ENCODE measurements at places on chromosomes 16 and 17.

DNA sequence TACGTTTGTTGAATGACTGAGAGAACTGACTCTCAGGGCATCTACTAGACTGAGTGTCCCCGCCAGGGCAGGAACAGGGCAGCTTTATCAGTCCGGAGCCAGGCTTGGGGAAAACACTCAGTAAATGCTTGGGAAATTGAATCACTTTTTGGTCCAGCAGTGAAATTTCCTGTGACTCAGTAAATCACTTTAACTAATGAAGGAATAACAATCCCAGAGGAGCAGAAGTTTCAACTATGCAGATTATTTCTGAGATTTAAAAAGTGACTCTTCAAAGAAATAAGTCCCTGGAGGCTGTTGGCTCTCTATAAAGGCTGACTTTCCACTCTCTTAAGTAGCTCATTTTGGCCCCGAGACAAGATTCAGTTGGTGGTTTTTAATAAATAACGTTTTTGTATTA lies 101.8 kb downstream of the FOXL1 start:
- no peak for DNase-seq

DNA sequence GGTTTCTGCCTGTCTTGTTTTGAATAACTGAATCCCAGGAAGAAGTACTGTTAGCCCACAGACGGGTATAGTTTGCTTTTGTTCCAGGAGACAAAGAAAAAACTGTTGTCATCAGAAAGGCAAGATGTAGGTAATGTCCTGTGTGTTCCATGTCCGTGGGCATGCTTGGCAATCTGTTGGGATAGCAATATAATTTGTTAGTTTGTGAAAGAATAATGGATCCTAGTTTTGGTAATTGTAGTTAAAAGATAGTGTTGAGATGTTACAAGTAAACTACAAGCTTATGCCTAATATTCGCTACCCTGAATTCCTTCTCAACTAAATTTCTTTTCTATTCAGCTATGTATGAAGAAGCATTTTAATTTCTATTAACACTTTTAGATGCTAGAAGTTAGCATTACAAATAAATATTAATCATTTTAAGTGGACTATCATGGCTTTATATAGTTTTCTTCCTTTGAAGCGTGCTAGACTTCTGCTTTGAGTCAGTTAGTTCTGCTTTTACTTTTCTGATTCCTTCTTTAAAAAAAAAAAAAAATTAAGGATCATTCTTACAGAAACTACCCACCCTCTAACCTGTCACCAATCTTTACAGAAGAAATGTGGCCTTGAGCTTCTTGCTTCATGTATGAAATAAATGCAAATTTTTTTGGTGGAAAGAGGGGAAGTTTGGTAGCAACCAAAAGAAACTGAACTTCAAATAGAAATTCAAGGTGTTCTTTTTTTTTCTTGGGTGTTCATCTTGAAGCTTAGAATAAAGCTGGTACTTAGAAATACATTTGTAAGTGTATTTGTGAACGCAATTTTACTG lies 2.4 kb downstream of the EVI2A start:
- DNase-seq, result no peak

DNA sequence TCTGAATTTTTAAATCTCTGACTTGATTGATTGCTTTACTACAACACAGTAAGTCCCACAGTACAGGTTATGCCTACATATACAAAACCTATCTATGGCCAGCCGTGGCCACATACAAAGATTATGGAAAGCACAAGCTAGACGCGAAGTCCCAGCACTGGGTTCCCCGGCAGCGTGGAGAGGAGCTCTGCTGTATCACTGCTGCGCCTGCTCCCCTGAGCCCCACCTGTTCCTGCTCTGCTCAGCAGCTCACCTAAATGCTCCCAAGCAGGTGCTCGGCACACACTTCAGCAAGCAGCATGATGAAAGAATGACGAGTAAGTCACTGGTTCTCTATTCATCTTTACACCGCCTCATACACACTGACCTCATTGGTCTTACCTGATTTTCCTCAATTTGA lies 20.6 kb downstream of the ZDHHC7 start:
- DNase-seq, result no peak

- no peak for DNase-seq
Observed at GRCh38 chr17:64123114-64123513, 6.8 kb downstream of the ERN1 start.

GRCh38 chr16:49592546-49593423 lies 219.2 kb downstream of the C16orf78 start:
- peak; percentile 77 for DNase-seq

DNA sequence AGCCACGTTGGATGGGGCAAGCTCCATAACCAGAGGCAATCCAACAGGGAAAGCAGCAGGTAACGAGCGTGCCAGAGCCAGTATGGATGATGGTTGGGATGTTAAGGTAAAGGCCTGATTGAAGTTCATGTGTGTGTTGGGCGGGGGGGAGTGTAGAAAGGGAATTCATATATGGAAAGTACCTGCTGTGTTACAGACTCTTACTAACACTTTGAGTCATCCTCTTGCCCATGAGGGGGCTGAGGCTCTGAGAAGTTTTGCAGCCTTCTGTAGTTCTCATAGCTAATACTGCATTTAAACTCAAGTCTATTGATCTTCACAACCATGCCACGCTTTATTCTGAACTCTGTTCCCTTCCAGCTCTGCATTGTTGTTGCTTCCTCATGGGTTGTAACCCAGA lies 28.5 kb downstream of the SYCE1L start:
- no peak for DNase-seq

DNA sequence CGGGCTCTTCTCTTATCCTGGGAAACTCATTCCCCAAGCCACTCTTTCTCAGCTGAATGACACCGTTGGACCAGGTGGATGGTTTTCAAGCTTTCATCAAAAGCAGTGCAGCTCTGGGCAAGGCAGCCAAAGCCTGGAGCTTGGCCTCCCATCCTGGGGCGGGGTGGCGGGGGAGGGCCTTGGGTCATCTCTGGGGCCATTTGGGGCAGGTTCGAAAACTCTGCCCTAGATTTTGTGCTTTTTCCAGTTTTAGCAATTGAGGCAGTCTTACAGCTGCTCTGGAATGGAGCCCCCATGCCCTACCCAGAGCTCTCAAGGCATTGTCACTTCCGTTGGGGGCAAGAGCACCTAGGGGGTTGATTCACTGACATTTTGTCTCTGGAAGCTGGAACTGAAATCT lies 9.1 kb downstream of the MPRIP start:
- DNase-seq, result no peak

- DNase-seq, result no peak
Observed at GRCh38 chr17:28723159-28723835, 2.7 kb downstream of the TLCD1 start.

DNA sequence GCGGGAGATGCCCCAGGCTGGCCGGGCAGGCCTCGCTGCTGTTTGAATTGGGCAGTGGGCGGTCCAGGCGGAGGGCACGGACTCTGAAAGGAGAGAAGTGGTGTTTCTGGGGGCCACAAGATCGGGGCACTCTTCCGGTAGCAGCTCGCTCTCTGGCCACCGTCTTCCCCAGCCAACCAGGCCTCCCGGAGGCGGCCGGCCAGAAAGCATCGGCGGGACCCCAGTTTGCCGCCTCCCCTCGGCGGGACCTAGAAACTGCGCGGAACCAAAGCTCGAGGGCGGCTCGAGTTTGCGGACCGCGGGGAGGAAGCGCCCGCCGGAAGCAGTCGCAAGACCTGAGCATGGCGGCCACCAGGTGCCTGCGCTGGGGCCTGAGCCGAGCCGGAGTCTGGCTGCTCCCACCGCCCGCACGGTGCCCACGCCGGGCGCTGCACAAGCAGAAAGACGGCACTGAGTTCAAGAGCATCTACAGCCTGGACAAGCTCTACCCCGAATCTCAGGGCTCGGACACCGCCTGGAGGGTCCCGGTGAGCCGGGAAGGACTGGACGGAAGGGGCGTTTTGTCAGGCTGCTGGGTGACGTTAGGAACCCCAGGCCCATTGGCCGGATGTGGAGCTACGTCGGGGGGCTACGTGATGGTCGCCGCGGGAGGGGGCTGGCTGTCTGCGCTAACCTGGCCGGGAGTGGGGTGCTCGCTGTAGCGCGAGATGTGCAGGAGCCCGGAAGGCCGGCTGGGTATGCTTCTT lies at the start of gene MRPL58:
MRPL58 (plus strand) TSS at position 325 of the 746 bp plus-strand sequence; CDS start at position 342, 17 bp downstream.
- DNase-seq, result peak; percentile 96

- DNase-seq, result no peak
Observed at GRCh38 chr16:35523991-35524390, 2064.6 kb downstream of the TP53TG3F start.

- DNase-seq, result no peak
Observed at GRCh38 chr17:36746381-36747053, 145.1 kb downstream of the MRM1 start.

- DNase-seq, result no peak
Observed at GRCh38 chr17:43945074-43945829, 3.0 kb upstream of the PPY start.

GRCh38 chr16:24511792-24512191 lies 27.6 kb upstream of the RBBP6 start:
- no peak for DNase-seq

DNA sequence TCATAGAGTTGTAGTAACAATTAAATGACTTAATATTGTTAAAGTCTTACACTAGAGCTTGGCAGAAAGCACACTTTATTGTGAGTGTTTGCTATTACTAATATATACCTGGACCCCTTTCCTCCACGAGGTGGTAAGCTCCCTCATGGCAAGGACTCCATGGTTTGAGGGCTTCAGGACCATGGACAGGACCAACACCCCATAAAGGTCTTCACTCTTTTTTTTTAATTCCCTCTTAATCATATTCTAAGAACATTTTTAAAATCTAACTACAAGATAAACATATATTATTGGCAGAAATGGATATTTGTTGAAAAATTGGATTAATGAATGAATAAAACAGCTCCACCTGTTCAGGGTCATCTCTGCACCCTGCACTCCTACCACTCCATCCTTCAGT lies 154.5 kb downstream of the CBLN1 start:
- DNase-seq, result no peak

DNA sequence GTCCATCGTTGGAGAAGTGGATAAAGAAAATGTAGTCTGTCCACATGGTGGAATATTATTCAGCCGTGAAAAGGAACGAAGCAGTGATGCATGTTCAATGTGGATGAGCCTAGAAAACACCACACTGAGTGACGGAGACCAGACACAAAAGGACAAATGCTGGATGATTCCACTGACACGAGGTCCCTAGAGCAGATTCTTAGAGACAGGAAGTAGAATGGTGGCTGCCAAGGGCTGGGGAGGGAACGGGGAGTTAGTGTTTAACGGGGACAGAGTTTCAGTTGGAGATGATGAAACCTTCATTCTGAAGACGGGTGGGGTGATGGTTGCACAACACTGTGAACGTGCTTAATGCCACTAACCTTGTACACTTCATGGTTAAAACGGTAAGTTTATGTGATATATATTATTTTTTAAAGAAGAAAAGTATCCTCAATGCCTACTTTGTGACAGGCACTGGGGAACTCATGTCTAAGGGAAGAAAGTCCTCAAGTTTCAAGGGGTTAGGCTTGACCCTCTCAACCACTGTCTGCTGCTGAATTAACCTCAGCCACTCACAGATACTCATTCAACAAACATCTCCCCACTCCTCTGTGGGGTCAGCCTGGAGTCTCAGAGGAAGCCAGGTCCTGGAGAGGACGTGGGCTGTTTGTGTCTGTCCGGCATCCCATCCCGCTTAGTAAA lies 17.6 kb downstream of the C16orf74 start:
- no peak for DNase-seq

GRCh38 chr17:12547831-12548230 lies 117.9 kb upstream of the MYOCD start:
- DNase-seq, result no peak

DNA sequence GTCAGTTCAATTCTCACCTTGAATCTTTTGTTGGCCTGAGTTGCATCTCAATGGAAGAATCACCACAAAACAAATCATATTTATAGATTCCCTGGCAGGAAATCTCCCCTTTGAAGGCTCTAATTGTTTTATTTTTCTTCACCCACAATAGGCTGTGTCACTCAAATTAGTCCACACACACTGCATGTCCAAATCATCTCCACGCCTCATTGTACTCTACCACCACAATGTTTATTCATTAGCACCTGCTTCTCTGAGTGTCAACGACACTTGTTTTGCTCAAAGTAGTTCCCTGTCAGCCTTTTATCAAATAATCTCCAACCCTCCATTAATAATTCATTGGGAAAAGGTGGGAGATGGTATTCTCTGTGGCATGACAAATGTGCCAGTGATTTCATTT lies 164.3 kb downstream of the ABCC12 start:
- no peak for DNase-seq

DNA sequence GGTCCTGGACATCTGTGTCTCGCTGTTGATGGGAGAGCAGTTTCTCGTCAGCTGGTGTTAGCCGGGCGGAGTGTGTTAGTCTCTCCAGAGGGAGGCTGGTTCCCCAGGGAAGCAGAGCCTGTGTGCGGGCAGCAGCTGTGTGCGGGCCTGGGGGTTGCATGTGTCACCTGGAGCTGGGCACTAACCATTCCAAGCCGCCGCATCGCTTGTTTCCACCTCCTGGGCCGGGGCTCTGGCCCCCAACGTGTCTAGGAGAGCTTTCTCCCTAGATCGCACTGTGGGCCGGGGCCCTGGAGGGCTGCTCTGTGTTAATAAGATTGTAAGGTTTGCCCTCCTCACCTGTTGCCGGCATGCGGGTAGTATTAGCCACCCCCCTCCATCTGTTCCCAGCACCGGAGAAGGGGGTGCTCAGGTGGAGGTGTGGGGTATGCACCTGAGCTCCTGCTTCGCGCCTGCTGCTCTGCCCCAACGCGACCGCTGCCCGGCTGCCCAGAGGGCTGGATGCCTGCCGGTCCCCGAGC lies 17.9 kb downstream of the GAA start:
- DNase-seq, result no peak

DNA sequence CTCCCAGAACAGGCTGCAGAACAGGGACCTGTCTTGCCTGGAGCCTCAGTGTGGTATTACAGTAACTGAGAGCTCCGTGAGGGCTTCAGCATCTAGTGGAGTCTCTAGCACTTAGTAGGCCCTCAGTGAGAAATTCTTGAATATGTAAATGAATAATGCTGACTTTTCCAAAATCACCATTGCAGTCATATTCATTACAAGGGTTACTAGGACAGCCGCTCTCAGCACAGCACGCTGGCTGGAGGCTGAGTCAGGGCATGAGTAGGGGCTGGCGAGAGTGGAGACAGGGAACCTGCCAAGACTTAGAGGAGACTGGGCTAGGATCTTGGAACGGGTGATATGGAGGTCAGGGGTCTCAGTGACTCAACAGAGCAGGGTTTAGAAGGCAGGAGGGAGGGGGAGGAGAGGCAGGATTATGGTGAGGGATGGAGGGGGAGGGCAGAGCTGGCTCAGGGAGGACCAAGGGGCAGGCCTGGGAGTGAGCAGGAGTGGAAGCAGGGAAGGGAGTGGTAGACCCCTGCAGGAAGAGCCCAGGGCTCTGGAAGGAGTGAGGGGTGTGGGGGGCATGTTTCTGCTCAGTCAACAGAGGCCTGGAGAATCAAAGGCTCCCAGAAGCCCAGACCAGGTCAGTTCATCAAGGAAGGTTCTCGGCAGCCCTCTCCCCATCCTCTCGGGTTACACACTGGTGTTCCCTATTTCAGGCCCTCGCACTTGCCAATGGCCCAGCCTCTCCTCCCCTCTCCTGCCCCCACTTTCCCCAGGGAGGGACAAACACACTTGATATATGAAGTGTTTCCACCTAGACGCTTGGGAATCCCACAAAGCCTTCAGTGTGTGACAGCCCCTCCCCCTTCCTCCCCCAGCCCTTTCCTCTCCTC lies 42.3 kb downstream of the FZD2 start:
- no peak for DNase-seq

GRCh38 chr16:83312015-83312717 lies 495.6 kb upstream of the HSBP1 start:
- DNase-seq, result no peak

- DNase-seq, result no peak
Observed at GRCh38 chr17:31829649-31830048, 29.4 kb downstream of the COPRS start.

GRCh38 chr17:74979408-74980146 lies 7.0 kb upstream of the HID1 start:
- no peak for DNase-seq

- no peak for DNase-seq
Observed at GRCh38 chr16:54402270-54402669, 115.7 kb upstream of the IRX3 start.

All from GM13976 (cell line).